ENCODE measurements at places on chromosomes 4 and X.

GRCh38 chrX:152635941-152636340 is 1.8 kb upstream of the GABRQ start:
- DNase-seq, result no peak

DNA sequence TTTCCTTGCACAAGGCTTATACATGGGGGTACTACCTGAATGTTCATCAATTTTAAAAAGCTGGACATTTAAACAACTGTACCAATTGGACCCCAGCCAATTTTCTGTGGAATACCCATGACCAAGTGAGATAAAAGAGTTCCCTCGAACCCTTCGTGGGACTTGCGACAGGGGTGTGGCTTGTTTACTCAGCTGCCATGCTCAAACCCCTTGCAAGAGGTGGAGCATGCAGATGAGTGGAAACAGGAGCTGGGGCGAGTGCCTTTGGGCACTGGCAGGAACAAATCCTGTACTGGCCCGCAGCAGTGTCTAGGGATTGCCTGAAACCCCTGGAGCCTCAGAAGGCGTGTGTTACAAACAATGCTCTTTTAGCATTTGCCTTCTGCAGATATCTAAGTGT is 144.2 kb downstream of the PDHA2 start:
- DNase-seq, result no peak

DNA sequence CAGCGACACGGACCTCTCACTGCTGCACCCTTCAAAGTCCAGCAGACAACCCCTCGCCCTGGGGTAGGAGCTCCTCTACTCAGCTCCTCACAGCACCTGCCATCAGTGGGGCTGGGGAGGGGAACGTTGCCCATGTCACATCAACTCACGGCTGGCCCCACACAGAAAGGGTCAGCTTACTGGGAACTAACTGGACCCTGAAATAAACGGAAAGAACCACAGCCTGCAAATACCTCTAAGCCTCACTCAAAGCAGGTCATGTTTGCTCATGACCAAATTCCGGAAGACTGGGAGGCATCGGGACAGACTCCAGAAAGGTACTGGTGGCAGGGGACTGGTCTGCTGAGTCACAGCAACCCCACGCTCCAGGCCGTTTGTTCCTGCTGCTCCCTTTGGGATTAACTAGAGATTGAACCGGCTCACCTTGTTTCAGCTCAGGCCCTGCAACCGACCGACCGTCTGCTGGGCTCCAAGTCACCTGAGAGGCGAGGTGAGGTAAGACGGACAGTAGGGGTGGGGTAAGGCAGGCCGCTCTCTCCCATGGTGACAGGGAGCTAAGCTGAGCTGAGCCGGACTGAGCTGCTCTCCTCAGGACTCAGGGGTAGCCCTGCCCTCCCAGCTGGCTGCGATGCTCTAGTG is 5.6 kb downstream of the G6PD start:
- no peak for DNase-seq

GRCh38 chr4:83771113-83771705 is 235.3 kb downstream of the GPAT3 start:
- DNase-seq, result no peak

GRCh38 chr4:127988638-127989037 is 23.4 kb downstream of the ABHD18 start:
- no peak for DNase-seq

DNA sequence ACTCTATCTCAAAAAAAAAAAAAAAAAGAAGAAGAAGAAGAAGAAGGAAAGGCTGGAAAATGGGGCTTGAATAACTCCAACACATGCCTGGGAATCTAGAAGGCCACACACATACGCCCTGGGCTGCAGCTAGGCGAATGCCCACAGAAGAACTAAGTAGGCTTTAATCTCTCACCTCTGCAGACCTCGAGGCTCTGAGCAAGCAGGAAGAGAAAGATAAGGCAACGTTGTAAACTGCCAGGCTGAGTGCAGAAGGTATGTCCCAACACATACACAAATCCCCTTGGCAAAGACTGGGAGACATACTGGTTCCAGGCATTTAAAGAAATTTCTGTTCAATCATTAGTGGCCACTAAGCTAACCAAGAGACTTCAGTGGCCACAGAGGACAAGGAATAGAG is 18.4 kb downstream of the SLC38A5 start:
- no peak for DNase-seq

DNA sequence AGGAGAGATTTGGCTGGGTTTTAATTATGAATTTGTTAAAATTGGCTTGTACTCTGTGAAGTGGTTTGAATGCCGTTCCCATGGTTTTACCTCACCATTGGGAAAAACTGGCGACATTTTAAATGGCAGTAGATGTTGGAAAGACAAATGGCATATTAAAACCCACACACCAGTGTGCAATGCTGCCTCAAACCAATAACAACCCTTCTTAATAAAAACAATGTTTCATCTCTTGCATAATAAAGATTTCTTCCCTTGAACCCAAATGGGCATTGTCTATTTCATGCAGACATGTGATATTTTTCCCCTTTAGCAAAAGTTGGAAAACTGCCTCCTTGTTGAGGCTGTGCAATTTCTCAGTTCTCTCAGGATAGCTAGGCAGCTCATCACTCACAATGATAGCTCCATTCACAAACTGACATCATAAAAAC is 33.7 kb downstream of the GABRB1 start:
- no peak for DNase-seq

- DNase-seq, result no peak
These were observed 3.3 kb upstream of the PDGFRA start for GRCh38 chr4:54225598-54226403.

GRCh38 chr4:121684016-121684415 is 12.8 kb downstream of the ANXA5 start:
- no peak for DNase-seq

DNA sequence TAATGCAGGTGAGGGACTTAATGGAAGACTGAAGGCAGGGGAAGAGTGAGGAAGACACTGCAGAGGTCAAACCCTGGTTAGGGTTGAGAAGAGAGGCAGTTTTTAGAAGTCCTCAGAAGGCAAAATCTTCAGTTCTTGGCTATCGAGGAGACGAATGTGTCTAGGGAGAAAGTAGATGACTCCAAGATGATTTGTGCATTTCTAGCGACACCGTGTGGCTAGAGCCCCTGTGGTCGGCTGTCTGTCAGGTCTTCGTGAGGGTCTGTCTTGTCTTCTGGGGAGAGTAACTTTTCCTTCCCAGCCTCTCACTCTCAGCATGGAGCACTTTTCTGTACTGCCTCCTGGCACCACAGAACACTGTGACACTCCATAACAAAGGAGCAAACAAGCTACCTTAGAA is 458.1 kb downstream of the STIM2 start:
- no peak for DNase-seq

DNA sequence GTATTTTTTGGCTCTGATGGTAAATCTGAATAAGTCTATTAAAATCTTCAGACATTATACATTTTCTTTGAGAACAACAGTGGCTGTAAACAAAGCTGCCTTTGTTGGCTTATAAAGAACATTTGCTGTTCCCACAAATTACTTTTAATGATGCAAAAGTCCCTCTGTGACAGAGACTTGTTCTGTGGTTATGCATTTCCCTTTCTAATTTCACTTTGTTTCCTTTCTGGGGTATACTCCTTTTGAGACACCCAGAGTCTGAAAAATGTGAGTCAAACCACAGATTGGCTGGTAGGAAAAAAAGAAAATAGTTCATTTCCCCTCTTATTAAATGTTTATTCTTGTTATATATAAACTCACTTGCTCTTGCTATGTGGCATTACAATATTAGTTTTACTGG is 402.4 kb downstream of the PACRGL start:
- no peak for DNase-seq

- no peak for DNase-seq
These were observed 186.1 kb upstream of the STS start for GRCh38 chrX:6961286-6962005.

- DNase-seq, result no peak
These were observed 15.7 kb upstream of the ODAM start for GRCh38 chr4:70179811-70180210.
